ENCODE measurements at places on chromosomes 3 and 15. TPM values are rescaled to one million over a fixed set of nuclear protein-coding genes. Genes with fewer than 3 reads are reported as not detected.

DNA sequence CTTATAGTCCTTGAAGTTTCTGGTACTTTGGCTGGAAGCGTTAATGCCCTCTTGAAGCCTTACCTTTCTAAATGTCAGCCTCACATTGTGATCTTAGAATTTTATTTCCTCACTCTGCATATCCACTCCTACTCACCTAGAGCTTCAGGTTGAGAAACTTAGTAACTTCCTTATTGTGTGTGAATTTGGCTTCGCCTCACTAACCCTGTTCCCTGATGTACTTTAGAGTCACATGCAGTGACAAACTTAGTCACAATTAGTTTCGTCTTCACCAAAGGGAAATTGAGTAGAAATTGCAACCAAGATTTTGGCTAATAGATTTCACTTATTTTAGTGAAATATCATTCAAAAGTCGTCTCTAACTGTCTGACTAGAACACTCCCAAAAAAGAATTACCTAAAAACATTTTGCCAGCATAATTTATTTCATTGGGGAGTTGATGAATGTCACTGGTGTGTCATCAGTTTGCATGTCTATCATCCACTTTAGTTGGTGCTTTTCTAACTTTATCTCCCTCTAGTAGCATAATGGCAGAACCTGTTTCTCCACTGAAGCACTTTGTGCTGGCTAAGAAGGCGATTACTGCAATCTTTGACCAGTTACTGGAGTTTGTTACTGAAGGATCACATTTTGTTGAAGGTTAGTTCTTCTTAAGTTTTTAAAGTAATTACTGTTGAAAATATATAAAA, 960 bp downstream of the MFN1 start:
- DNase-seq, result no peak

DNA sequence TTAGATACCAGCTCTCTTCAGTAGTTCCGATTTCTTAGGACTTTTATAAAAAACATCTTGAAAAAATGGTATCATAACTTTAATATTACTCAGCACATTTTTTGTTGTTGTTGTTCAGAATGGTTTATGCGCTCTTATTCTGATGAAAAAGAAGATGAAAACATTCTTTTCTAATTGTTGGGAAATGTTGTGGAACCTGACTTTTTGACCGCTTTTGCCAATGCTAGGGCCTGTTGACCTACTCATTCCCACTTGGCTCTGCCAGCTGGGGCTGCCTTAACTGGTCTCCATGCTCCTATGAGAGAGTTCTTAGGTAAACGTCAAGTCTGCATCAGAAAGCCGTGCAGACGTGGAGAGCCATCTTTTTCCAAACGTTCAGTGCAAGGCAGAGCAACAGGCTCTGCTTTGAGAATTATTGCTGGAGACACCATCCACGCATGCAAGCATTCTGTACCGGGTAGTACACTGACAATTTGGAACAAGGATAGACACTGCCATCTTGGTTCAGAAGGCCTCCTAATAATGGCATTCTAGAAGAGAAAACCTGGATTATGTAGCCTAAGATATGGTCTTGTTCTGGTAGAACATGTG, 176.8 kb downstream of the GHSR start:
- DNase-seq, result no peak

- DNase-seq, result no peak
Measured at GRCh38 chr3:12131351-12132090, 27.2 kb downstream of the TIMP4 start.

DNA sequence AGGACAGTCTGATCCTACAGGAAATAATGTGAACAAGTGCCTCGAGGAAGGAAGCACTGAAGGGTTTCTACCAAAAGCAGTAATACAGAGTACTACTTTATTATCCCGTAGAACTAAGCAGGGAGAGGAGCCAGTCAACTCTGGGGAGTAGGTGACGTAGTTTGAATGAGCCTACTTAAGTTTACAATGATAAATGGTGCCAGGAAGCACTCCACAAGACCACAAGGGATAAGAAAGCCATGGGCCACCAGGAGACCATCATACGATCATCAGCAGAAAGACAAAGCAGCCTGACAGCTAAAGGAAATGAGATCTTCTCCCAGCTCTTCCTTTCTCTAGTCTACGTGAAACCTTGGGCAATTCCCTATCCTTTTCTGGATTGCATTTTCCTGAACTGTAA, 27.3 kb downstream of the SST start:
- DNase-seq, result no peak

GRCh38 chr3:149657321-149657925, 402 bp downstream of the WWTR1 start:
- peak; percentile 49 for DNase-seq

GRCh38 chr15:93257920-93258319, 168.9 kb upstream of the RGMA start:
- no peak for DNase-seq

DNA sequence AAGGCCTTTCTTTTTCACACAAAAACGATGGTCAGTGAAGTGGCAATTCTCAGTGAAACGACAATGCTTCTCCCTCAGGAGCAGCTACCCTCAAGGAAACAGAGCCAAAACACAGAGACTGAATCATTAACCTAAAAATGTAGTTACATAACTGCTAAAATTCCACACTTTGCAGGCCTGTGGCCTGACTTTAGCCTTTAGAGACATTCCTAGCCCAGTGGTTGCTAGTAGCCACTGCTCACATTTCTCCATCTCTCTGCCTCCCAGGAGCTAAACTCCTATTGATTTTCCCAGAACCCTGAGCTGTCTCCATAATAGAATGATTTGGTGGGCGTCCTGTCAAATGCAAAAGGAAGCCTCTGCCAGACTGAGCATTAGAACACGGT, 630.1 kb upstream of the KCNMB2 start:
- DNase-seq, result no peak

DNA sequence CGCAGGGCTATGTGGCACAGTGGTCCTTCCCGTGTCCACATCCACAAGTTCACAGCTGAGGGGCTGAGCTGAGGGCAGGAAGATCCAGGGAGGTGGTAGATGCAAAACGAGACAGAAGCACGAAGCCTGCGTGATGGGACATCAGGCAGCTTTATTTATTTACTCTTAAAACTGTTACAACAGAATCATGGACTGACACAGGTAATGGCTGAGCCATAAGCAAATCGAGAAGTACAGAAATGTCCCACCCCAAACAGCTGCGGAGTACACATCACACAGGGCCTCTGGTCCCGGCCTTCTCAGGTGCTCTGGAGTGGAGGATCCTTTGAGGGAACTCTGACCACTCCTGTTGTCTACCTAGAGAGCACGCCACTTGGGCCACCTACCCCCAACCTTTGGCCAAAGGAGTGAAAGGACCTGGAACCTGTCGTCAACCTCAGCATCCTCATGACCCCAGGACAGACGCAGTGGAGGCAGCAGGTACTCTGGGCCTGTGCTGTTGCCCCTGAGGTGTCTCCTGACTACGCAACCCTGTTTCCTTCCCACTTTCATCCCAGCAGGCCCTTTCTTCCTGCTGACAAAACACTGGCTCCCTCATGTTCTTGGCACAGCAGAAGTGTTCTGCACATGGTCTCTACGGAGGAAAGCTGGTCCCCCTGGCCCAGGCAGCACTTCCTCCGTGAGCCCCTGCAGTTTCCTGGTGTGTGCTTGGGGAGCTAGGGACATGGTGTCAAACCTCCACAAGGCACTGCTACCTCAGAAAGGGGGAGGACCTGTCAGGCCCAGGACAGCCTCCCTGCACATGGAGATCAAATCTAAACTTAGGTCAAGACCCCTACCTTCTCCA, 47.8 kb downstream of the DHX30 start:
- no peak for DNase-seq

- no peak for DNase-seq
Measured at GRCh38 chr3:50015918-50016317, 72.8 kb upstream of the RBM5 start.

DNA sequence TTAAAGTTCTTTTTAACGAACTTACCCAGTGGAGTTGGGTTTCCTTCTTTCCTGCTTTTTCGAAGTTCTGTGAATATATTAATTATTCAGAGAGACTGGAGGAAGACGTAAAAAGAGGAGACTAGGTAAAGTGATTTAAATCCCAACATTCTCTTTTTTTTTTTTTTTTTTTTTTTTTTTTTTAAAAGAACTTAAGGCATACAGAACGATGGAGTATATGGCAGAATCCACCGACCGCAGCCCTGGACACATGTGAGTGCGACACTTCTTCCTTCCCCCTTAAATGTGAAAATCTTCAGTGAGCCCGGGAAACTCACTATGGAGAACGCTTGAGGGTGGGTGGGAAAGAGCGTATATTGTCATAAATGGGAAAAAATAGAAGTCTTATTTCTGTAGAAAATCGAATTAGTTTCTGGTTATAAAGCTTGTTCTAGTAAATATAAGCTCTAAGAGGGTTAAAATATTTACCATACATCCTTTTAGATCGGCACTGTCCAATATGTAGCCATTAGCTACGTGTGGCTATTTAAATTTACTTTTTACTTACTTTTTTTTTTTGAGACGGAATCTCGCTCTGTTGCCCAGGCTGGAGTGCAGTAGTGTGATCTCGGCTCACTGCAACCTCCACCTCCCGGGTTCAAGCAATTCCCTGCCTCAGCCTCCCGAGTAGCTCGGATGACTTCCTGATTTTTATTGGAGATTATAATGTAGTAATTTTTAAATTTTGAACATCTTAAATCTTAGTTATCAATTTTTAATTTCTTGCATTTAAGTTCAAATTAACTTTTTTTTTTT, 892 bp downstream of the NMD3 start:
- no peak for DNase-seq

DNA sequence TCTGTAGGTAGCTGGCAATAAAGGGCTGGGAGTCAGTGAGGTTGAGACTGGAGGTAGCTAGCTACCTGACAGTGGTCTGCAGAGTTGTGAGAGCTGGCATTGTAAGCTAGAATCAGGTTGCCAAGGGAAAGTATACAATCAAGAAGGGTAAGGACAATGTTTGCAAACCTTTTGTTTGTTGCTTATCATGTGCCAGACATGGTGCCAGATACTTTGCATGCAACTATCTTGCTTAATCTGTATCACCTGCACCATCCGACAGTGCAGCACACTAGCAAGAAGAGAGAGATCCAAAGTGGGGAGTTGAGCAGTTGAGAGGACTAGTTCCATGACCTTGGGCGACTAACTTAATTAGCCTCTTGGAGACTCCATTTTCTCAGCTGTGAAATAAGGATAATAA, 236.4 kb downstream of the PDCD6IP start:
- DNase-seq, result no peak

DNA sequence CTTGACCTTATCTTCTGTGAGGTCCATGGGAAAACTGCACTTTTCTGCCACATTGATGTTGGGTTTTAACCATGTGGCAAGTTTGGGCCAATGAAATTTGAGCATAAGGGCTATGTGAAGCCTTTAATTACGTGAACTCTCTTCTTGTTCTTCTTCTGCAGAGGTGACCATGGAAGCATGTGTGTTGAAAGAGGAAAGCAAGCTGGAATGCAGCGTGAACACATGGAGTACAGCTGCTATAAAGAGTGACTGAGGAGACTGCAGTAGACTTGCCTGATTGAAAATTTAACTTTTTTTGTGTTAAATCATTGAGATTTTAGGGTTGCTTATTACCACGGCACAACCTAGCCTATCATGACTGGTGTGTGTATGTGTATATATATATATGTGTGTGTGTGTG, 347.3 kb downstream of the ZIC1 start:
- DNase-seq, result no peak

GRCh38 chr3:136189859-136190617, 6.1 kb downstream of the MSL2 start:
- DNase-seq, result no peak

DNA sequence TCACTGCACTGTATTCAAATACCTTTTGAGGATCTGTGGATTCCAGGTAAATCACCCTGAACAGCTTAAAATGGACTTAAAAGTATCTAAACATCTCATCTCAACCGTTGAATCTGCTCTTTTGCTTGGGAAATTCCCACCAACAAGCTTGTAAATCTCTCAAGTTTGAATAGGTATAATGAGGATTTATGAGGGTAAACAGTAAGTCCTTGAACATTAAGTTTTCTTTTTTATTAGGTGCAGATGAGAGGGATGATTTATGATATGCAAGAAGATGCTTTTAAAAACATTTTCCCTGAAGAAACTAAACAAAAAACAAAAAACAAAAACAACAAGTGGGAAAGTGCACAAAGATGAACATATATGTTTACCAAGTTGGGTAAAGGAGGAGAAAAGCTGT, 290.6 kb downstream of the ROBO1 start:
- DNase-seq, result no peak

GRCh38 chr15:100918034-100918689, 995 bp upstream of the LRRK1 start:
- DNase-seq, result peak; percentile 73

DNA sequence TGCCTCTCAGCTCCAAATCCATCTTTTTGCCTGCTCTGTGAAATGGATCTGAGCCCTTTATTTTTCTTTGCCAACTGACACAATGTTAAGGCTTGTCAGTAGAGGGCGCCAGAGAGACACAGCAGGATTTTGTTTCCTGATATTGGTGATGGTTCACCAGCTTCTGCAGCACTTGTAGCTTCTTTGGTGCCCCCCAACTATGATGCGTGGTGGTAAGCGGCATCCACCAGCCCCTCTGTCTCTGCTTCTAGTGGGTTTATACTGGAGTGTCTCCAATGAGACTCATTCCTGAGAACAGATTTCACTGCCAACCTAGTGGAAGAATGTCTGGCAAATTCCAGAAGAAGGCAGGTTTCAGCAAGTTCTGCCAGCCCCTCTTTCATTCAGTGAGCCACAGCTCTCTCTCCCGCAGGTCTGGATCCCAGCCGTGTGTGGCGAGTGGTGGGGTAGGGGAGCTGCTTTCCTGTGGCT, 471.9 kb upstream of the FRG2C start:
- peak; percentile 14 for DNase-seq

DNA sequence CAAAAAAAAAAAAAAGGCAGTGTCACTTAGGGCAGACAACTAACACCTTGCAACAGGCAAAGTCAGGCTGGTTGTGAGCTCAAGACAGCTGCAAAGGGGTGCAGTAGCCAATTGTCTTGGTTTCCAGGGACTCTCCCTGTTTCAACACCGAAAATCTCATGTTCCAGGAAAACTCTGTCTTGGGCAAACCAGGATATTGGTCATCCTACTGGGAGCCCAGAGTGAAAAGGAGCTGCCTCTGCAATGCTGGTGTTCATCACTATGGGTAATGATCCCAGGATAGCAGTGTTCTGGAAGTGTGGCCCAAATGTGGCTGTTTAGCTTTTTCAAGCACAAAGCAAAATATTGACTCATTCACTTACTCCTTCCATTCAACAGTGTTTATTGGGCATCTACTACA, 82.6 kb downstream of the ARHGAP31 start:
- no peak for DNase-seq

- DNase-seq, result no peak
Measured at GRCh38 chr15:82959423-82959822, 6.9 kb upstream of the HOMER2 start.

The HIGD2B gene
- total RNA-seq, result not detected

The SLC51B gene
- total RNA-seq, result not detected

The MRPL46 gene
- total RNA-seq, result 24.9 TPM

The AGBL1 gene
- not detected for total RNA-seq

The GOLGA8T gene
- total RNA-seq, result not detected

The CCDC14 gene
- 121 TPM for total RNA-seq

The UBE2E2 gene
- 32.5 TPM for total RNA-seq

The H1-8 gene
- total RNA-seq, result not detected

The THSD4 gene
- 6.8 TPM for total RNA-seq

The EFCC1 gene
- total RNA-seq, result 0.60 TPM

The SLC28A1 gene
- total RNA-seq, result not detected

The KIF23 gene
- total RNA-seq, result 26.5 TPM

The RTP1 gene
- total RNA-seq, result not detected

The TM2D3 gene
- total RNA-seq, result 49.3 TPM

The ALDH1L1 gene
- total RNA-seq, result 4.7 TPM

The SPTSSB gene
- total RNA-seq, result 30.1 TPM

The TERC gene
- 12.4 TPM for total RNA-seq

The COL8A1 gene
- 0.18 TPM for total RNA-seq

Measured in progenitor cell of endocrine pancreas (in vitro differentiated cells).